Right kidney (tissue), 9 donors: ENCODE measurements at places on chromosomes 5 and 9.

- no peak for DNase-seq
Measured at GRCh38 chr9:113219186-113219936, 1.7 kb downstream of the FKBP15 start.

DNA sequence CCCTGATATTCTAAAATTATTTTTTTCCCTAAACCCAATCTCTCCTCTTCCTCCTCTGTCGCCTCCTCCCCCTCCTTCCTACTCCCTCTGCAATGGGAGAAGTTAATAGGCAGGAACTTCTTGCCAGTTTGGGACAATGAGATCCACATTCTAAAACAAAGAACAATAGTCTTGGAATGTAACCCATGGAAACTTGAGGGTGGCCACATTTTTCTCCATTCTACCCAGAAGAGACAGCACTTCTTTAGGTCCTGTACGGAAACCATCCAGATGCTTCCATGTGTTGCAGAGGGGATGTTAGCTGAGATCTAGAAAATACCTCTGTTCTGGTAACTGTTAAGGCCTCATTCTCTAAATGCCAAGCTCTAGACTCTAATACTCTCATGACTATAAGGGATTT is 10.0 kb downstream of the SPARC start:
- DNase-seq: no peak

DNA sequence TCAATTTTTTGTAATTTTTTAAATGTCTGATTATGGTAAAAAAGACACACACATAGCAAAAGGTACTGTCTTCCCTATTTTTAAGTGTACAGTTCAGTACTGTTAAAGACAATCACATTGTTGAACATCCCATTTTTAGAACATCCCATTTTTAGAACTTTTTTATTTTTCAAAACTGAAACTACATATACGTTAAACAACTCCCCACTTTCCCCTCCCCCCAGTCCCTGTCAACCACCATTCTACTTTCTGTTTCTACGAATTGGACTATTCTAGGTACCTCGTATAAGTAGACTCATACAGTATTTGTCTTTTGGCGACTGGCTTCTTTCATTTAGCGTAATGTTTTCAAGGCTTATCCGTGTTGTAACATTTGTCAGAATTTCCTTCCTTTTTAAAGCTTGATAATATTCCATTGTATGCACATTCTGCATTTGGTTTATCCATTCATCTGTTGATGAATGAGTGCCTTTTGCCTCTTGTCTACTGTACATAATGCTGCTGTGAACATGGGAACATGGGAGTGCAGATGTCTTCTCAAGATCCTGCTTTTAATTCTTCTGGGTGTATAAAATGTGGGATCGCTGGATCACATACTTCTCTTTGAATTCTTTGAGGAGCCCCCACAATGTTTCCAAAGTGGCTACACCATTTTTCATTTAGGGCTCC is 154.0 kb downstream of the PIK3R1 start:
- no peak for DNase-seq

- DNase-seq: no peak
Measured at GRCh38 chr9:119991797-119992196, 588.2 kb downstream of the CDK5RAP2 start.

DNA sequence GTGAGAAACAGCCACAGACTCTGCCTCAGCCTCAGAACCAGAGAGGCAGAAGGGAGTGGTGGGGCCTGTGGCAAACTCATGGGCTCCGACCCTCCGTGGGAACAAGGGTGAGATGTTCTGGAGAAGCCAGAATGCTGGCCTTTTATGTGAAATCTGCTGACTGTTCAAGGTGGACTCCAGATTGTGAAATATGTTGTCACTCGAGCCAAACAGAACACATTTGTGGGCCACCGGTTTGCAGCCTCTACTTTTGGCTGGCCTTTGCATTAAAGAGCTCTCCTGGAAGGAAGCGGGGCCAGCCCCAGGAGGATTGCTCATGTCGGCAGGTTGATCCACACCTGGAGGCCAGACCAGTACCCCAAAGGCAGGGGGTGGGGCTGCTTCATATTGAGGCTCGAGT is 62.4 kb downstream of the ERGIC1 start:
- no peak for DNase-seq

GRCh38 chr9:110825950-110826349 is 157.4 kb downstream of the MUSK start:
- DNase-seq: no peak

DNA sequence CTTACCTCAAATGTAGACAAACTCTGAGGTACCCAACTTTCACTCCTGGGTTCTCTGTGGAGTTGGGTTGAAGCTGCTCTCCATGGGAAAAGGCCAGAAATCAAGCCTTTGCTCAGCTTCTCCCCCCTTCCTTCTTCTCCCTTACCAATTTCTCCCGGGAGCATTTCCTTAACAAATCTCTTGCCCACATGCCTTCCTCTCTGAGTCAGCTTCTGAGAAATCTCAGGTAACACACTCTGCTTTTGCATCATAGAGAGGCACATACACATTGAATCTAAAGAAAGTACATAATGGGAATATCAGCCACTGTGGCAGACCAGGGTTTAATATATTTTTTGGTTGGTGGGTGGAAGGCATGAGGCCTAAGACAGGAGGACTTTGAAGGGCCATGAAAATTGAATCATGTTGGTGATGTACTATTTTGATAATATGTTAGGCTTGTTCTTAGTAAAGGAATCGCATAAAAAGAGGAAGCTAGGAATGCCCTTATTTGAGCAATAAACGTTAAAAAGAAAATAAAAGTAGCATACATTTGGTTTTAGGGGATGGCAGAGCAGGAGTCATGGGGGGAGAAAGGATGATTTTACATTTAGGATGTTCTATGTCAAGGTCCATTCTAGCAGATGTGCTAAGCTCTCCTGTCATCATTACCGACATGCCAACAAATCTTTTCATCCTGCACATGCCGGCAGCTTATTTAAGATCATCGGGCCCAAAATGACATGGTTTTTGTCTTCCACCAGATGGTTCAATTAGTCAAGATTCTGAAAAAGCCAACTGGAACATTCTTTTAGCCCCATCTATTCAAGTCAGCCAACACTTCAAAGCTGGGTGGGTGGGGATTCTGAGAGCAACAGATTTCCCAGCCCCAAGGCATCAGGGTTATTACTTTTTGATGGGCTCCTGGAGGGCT is 199.5 kb upstream of the CLINT1 start:
- DNase-seq: no peak

GRCh38 chr5:139669662-139670368 is 21.7 kb downstream of the CXXC5 start:
- DNase-seq: peak; percentile 77

- no peak for DNase-seq
Measured at GRCh38 chr9:116504893-116505480, 182.1 kb upstream of the TRIM32 start.

DNA sequence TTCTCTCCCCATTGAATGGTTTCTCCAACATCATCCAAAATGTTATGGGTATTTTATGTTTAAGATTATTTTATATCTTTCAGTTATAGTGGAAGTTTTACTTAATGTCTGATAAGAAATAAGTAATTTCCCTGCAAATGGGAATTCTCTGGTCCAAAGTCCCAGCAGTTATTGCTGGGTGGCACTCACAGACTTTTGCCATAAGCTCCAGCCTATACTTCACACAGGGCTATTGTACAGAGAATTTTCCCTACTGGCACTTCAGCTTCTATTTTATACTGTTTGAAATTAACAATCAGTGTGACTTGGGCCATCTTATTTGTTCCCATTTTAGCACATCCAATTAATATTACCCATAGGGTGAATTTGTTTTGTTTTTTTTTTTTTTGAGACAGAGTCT is 32.9 kb downstream of the CD14 start:
- no peak for DNase-seq

GRCh38 chr5:166356096-166356495 is 1935.3 kb upstream of the WWC1 start:
- DNase-seq: no peak

DNA sequence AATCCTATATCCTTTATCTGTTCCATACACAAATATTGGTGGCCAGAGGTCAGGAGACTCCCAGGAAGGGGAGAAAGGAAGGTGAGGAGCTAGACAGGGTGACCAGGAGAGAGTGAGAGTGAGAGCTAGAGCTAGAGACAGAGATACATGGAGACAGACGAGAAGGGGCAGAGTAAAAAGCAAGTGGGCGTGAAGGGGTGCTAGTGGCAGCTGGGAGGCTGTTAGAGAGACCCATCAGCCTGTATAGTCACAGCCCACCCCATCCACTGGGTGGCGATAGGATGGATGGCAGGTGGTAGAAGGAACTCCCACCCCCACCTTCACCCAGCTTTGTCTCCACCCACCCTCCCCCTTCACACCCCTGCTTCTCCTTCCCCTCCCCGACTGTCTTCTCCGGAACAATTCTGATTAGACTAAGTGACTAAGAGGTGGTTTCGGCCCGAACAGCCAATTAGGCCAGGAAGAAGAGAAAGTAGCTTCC is 32.8 kb downstream of the PCDH1 start:
- no peak for DNase-seq

DNA sequence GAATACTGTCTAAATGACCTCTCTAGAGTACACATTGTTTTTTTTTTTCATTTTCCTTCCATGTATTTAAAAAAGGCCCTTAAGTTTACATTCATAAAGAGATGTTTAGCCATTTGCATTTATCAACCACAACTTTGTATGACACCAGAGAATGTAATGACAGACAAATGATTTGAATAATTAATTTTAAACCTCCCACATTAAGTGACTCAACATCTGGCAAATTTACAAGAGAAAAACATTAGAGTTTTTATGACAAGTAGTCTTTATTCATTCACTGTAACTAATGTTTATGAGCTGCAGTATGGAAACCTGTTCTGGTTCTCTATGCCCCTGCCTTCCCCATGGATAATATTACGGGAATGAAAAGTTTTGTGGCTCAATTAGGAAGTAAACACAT is 1093.8 kb upstream of the CDH9 start:
- DNase-seq: no peak

- no peak for DNase-seq
Measured at GRCh38 chr9:99000476-99001395, 57.0 kb downstream of the COL15A1 start.

DNA sequence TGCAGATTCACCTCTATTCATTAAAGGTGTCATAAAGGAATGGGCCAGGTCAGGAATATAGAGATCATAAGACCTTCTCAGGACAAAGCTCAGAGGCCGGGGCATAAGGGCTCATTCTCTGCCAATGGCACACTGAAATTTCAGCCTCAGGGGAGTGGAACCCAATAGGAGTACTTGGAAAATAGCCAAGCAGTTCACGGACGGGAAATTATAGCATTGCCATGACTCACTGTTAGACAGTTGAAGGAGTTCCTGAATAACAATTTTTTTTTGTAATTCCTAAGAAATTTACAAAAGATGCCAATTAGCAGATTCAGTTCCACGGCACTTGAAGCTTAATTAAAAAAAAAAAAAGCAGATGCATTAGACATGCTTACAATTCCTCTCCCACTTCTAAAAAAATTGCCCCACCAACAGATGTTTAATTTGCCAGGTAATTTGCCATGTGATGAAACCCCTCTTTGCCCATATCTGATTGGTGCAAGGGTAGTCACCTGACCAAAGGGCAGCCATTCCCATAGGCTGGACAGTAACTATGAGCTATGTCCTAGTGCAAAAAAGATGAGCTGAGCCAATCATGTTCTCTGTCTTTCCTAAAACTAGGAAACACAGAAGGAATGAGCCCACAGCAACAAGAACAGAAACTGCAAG is 58.6 kb downstream of the PTCD2 start:
- DNase-seq: no peak

DNA sequence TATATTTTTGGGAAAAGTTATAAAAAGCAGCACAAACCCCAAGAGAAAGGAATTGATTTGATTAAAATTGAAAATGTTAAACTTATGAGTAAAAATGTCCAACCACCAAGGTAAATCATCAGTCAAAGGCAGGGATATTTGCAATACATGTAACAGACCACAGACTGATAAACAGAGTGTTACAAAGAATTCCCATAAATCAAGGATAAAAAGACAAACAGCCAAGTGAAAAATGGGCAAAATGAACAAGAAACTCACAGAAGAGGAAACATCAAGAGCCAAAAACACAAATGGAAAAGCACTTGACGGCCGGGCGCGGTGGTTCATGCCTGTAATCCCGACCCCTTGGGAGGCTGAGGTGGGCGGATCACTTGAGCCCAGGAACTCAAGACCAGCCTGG is 81.3 kb upstream of the HRH2 start:
- DNase-seq: no peak
